ENCODE measurements at places on chromosomes 11 and 22.

DNA sequence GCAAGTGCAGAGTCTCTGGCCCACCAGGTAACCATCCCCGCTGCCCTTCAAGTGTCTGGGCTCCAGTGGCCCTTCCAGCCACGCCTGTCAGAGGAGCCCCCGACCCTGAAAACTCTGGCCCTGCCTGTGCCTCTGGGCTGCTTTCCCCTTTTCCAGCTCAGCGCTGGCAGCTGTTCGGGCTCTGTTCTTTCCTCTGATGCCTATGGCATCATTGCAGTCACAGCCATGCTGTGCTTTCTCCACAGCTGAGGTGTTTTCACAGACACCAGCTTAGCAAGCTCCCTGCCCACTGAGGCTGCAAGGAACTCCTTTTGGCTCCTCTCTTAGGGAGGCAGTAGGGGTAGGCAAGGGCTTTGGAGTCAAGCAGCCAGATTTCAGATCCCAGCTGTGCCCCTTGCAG lies 21.2 kb downstream of the P2RX3 start:
- no peak for DNase-seq

DNA sequence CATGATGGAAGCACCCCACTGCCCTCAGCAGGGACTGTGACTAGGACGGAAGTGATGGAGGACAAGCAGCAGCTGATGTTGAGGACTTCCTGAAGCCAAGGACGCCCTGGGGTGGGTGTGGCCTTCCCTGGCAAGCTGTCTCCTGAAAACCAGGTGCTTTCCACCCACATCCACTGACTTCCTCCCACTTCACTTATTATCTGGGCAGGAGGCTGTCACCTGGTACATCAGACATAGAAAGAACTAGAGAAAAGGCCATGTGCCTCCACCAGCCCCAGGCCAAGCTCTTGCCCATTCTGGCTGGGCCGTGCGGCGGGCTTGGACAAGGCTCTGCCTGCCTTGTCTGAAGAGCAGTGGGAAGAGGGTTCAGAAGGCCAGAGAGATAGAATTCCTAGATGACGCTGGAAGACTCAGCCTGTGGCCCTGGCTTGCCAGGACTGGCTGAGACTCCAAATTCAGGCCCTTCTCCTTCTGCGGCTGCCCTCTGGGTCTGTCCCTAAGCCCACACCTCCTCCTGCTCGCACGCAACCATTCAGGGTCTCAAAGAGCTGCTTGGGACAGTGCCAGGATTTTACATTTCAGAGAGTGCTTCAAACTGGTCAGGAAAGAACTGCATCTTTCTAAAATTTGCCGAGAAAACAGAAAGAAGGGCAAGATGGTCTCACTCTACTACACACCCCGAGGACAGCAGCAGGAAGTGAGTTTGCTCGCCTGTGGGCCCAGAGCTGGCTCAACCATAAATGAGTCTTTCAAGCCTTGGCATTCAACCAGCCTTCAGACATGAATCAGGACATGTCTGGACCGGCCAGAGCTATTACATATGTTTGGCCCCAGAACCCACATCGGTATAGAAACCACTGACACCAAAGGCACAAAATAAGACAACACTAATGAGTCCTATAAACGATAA lies 13.3 kb downstream of the ARHGAP1 start:
- no peak for DNase-seq

GRCh38 chr11:35073691-35074419 lies 65.1 kb upstream of the CD44 start:
- no peak for DNase-seq

DNA sequence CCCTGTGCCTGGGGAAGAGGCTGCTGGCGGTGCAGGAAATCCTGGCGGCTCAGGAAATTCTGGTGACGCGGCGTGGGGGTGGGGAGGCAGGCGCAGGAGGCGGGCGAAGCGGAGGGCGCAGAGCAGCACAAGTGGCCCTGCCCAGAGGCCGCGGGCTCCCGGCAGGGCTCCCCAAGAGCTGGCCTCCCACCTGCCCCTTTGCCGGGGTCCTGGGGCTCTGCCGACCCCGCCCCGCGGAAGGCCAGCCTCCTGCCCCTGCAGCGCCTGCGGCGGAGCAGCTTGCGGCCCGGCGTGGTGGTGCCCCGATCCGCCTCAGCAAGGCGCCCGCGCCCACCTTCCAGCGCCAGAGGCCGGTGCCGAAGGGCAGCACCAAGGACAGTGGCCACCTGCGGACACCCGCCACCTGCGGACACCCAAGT lies 100.2 kb upstream of the OR4C13 start:
- no peak for DNase-seq

DNA sequence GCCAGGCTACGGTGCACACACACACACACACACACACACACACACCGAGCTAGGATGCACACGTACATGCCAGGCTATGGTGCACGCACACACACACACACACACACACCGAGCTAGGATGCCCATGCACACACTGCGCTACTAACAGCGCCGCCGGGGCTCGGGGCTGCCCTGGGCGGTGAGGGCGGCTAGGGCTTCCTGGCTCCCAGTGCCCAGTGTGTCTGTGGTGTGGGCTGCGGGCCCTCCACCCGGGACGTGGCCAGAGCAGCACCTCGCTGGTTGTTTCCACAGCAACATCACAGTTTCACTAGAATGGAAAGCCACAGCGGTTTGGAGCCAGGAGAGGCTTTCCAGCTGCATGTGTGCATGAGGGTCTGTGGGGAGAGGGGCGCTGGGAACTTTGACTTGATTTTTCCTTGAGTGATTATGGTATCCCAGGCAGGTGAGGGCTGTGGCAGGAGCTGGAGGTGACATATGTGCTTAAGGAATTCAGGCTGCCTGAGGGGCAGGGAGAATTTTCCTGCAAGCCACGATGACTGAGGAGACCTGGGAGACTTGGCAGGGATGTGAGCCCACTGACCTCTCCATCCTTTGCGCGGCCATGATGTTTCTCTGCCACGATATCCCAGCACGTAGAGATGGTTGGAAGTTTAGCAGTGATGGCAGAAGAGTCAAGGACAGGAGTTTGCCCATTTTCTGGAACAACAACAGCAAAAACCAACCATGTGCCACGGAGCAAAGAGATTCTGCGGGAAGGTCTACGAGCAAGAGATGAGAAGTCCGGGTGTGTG lies 195.9 kb downstream of the SNX19 start:
- DNase-seq: no peak

GRCh38 chr11:85705800-85706199 lies 19.8 kb upstream of the CCDC89 start:
- no peak for DNase-seq

DNA sequence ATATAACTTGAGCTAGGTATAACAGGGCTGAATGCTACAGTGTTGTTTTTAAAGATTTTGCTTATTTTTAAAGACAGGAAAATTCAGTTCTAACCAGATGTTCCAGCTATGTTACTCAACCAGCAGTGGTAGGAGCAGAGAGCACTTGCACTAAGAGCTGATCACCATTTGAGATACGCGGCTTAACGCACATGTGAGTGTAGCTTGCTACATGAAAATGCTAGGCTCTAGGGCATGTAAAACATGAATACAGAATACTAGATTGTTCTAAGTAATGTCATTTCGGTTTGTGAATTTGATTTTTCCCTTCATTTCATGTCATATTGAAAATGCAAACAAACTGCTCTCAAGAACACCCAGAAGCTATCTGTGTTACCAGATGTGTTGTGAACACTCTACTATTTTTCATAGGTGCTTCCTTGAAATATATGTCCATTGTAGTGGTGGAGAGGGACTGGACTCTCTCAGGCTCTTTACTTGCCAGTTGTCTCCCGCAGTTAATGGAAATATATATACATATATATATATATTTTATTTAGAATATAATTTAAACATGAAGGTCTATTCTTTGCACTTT lies 10.8 kb upstream of the TECTA start:
- DNase-seq: no peak

- DNase-seq: no peak
These were observed 26.2 kb upstream of the POGLUT3 start for GRCh38 chr11:108524422-108524821.

DNA sequence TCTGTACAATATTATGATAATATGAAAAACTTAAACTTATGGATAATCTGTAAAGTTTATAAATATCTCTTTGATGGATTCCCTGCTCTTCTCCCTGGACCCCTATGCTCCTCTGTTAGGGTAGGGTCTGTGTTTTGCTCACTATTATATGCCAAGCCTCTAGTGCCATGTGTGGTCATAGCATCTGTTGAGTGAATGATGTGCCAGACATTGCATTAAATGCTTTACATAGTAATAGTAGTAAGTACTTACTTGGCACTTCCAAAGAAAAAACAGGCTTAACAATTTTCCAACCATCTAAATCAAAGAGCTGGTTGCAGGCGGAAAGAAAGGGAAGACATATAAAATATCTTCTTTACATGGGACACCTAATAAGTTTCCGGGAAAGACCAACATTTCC lies 46.8 kb downstream of the LGR4 start:
- no peak for DNase-seq

- DNase-seq: no peak
These were observed at the start of gene SMIM38 for GRCh38 chr11:69155302-69156234. Gene SMIM38, plus strand, starts transcription at chr11:69155935. Its CDS starts 1,912 bp downstream, at chr11:69157847.

- DNase-seq: no peak
These were observed 57.5 kb downstream of the C22orf31 start for GRCh38 chr22:29003975-29004646.

DNA sequence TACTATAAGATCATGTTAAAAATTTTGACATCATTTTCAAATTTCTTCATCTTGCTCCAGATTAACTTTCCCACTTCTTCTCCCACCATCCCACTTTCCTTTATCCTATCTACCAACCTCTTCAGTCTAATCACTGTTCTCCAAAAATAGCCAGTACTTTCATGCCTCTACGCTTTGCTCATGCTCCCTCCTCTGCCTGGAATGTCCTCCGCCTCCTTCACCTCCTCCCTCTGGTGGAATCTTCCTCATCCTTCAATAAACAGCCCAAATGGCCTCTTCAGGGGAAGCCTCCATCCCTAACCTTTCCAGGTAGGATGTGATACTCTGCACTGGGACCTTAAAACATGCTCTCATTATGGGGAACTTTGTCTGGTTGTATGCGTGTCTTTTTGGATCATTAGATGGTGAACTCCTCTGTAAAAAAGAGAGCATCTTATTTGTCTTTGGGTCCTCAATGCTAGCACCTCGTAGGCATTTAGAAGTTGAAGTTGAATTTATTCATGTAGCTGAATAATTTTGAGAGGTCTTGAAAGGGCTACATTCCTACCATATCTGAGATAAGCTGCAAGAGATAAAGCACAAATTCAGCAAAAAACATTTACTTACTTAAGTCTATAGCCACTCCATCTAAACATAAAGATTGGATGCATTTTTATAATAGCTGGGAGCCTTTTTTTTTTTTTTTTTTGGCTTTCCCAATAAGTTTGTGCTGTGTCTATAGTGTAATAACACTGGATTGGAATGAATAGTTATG lies 8.0 kb upstream of the CSRP3 start:
- no peak for DNase-seq

DNA sequence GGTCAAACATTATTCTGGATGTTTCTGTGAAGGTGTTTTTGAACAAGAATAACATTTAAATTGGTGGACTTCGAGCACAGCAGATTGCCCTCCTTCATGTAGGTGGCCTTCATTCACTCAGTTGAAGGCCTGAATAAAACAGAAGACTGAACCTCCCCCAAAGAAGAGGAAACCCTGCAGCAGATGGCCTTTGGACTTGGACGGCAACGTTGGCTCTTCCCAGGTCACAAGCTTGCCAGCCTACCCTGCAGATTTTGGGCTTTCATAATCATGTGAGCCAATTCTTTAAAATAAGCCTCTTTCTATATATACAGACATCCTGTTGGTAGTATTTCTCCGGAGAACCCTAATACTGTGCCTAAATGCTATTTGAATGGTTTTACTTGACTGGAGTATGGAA lies 432.2 kb upstream of the NARS2 start:
- DNase-seq: no peak

GRCh38 chr11:114522818-114523217 lies 36.9 kb downstream of the NXPE1 start:
- no peak for DNase-seq

DNA sequence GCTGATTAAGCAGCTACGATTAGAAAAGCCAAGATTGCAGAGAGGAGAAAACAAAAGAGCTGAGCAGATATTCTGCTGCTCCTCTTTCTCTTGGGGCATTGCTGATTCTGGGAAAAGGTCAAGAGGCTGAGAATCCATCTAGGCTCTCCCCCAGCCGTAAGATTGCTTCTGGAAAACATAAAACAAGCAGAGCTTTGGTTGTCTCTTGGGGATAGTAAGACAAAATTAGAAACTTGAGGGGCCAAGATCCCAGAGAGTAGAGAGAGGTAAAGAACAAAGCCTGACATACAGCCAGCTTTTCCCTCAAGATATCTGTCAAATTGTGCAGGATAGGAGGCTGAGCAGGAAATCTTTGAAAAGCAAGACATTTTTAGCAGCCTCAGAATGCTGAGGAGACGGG lies 158.2 kb downstream of the TTC28 start:
- no peak for DNase-seq

GRCh38 chr11:2517016-2517385 lies 72.2 kb downstream of the KCNQ1 start:
- DNase-seq: no peak

GRCh38 chr22:46513908-46514550 lies 23.4 kb downstream of the CELSR1 start:
- DNase-seq: no peak

DNA sequence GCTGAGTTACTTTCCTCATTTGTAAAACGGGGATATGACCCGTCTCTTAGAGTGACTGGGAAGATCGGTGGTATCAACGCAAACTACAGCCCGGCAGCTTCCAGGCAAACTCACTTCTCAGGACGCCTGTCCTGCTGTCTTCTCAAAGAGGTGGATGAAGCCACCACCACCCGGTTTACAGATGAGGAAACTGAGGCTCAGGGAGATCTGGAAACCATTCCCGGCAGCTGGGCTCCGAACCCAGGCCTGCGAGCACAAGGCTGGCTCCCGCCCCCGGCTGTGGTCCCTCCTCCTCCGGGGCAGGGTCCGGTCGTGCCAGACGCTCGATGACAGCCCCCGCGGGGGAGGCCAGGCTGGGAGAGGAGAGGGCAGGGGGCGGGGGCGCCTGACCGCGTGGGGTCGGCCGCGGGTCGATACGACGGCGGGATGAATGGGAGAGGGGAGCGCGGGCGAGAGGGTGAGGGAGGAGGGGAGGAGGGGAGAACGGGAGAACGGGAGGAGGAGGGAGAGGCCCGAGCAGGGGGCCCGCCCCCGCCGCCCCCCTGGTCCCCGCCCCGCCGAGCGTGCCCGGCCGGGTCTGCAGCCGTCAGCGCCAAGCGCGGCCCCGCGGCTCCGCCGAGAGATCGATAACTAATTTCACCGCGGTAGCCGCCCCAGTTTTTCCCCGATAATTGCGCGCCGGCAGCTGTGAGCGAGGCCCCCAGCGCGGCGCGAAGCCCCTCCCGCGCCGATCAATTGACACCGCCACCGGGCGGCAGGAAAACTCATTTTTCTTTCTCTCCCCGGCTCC lies 14.0 kb downstream of the IGLL1 start:
- DNase-seq: no peak
